ENCODE measurements at places on chromosomes 4 and X.
A peak's percentile ranks its signal among the peaks of the same experiment; 100 is the strongest.

GRCh38 chr4:148061795-148062194, 329.9 kb downstream of the ARHGAP10 start:
- DNase-seq = no peak

GRCh38 chr4:159117968-159118367, 15.1 kb downstream of the RAPGEF2 start:
- no peak for DNase-seq

GRCh38 chrX:103919270-103919637, 43.2 kb upstream of the TMSB15B start:
- peak; percentile 54 for DNase-seq

DNA sequence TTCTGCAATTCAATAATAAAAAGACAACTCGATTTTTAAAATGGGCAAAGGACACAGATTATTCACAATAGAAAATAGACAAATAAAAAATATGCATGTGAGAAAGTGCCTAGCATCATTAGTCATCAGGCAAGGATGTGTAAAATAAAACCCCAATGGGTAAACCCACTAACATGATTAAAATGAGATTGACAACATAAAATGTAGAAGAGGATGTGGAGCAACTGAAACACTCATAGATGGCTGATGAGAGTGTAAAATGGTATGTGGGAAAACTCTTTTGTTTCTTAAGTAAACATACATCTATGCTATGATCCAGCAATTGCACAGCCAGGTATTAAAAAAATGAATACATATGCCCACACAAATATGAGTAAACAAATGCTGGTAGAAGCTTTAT, 177.6 kb downstream of the IQCM start:
- DNase-seq = no peak

GRCh38 chr4:7279902-7280301, 87.6 kb downstream of the SORCS2 start:
- DNase-seq = no peak

DNA sequence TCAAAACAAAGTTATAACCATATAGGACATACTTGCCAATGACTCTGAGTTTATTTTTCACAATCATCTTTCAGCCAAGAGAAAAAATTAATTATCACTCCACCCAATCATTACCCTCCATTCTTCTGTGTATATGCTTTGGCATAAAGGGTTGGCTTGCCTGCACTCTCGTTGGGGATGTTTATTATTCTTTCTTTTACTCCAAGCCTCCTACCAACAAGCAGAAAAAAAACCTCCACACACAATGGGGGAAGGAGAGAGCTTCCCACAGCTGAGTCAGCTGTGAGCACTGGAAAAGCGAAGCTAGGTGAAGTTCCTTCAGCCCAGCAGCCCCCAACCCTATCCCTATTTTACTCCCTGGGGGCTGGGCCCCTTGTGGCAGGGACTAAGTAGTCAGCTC, 1.5 kb downstream of the OPHN1 start:
- DNase-seq = no peak

- peak; percentile 89 for DNase-seq
Measured at GRCh38 chr4:89492581-89493071, 185.0 kb upstream of the GPRIN3 start.

- DNase-seq = no peak
Measured at GRCh38 chrX:46707274-46707965, 51.5 kb downstream of the SLC9A7 start.

GRCh38 chr4:111209706-111210105, 586.8 kb upstream of the PITX2 start:
- no peak for DNase-seq

DNA sequence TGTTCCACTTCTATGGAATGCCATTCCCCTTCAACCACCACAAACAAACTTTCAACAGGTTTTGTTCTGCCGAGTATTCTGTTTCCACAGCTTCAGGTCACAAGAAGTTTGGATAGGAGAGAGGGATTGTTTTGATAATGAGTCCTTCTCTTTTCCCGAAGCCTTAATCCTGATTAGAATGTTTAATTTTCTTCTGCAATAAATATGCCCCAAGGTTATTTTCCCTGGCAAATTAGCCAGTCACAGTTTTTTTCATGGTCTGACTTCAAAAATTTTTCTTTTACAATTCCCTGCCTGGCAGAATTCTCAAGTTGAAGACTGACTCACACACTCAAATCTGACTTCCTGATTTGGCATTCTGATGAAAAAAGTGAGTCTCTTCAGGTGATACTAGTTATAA, 33.1 kb upstream of the EDNRA start:
- no peak for DNase-seq

GRCh38 chr4:126924237-126924636, 708.5 kb upstream of the INTU start:
- no peak for DNase-seq

DNA sequence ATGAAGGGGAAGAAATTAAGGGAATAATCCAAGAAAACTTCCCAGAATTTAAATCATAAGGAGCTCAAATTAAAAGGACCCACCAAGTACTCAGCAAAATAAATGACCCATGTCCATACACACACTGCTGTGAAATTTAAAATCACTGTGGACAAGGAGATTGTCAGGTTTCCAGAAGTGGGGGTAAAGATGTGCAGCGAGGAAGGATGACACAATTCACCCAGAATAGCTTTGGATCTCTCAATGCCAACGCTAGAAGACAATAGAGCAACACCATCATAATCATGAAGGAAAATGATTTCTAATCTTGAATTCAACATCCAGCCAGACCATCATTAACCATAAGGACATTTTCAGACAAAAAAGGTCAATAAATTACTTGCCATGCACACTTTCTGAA, 65.7 kb downstream of the CASK start:
- DNase-seq = no peak

DNA sequence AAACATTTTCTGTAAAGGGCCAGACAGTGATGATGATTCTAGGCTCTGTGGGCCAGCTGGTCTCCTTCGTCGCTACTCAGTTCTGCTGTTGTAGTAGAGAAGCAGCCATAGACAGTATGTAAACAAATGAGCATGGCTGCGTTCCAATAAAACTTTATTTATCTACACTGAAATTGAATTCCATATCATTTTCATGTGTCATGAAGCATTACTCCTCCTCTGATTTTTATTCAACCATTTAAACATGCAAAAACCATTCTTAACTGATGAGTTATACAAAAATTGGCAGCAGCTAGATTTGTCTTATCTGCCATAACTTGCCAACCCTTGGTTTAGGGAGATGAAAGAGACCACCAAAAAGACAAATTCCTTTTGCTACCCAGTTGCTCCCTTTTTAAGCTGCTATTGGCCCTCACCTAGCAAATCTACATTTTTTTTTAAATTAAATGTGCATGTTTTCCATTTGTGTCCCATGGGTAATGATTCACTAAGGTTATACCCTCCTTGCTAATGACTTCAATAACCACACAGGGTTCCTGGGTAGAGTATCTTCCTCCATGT, 309.9 kb downstream of the DHX15 start:
- DNase-seq = no peak

DNA sequence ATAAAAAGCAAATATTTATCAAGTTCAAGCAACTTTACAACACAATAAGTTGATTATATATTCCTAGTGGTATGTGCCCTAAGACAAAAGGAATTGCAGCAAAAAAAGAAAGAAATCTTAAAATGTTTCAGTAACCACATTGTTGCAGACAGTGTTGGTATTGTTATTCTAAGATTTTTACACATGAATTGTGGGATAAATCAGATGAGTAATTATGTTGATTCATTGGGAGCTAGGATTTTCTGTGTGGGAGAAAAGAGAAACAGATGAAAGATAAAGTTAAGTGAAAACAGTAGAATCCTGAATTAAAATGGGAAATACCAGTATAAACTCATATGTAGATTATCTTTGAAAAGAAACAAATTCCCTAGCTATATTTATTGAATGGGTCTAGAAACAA, 362.4 kb downstream of the PPP3CA start:
- no peak for DNase-seq

GRCh38 chr4:16439768-16440167, 213.5 kb upstream of the TAPT1 start:
- DNase-seq = no peak

- peak; percentile 11 for DNase-seq
Measured at GRCh38 chr4:74038086-74038424, 434 bp downstream of the CXCL3 start.

DNA sequence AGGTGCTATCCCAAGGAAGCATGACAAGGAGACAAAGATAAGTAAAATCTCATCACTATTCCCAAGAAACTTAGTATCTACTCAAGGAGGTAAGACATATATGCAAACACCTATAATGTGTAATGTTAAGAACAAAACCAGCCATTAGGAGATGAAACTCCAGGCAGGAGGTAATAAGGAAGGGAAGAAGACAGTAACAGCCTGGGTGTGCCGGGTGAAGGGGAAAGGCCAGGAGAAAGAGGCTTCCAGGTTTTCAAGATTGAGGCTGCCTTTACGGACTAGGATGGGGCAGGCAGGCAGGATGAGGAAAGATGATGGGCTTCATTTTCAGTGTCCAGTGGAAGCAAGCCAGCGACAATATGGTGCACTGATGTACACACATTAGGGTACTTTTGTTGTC, 62.5 kb downstream of the LEF1 start:
- no peak for DNase-seq

- no peak for DNase-seq
Measured at GRCh38 chr4:189769131-189769530, 171.5 kb upstream of the FRG1 start.

- no peak for DNase-seq
Measured at GRCh38 chr4:177287255-177287654, 22.4 kb upstream of the NEIL3 start.

GRCh38 chr4:145936142-145936996, 2.3 kb downstream of the ZNF827 start:
- peak; percentile 85 for DNase-seq

- no peak for DNase-seq
Measured at GRCh38 chrX:55714161-55714560, 3.4 kb upstream of the RRAGB start.

DNA sequence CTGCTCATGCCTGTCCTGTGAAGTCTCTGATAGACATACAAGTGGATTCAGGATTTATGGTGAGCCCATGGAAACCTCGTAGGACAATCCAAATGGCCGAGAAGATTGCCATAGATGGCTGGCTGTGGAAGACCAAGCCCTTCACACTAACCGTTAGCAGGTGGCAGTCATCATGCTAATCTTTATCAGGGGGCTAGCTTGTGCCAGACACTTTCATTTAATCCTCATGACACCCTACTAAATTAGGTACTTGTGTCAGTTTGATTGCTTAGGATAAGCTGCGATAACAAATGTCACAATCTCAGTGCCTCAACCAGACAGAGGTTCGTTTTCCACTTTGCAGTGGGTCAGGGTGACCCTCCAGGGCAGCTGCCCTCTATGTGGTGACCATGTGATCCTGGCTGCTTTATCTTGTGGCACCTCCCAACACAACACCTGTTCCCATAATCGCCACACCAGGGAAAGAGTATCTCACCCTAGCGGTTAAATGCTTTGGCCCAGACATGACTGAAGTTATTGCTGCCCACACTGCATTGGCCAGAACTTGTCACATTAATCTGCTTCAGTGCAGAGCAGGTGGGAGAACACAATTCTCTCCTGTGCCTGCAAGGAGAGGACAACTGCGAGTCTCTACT, 60.8 kb downstream of the REPS2 start:
- DNase-seq = peak; percentile 0

DNA sequence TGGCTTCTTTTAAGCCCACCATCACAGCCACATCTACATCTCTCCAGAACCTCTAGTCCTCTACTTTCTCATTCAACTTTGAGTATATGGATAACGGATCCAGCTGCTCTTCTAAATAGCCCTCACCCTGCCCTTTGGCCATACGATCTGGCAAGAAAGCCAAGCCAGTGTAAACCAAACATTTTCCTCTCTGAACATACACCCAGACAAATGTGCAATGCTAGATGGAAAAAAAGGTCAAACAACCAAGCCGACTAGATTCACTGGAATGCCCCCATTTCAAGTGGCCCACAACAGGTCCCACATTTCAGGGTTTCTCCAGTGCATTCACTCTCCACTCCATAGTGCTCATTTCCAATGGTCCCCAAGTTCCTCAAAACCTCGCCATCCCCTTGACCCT, 24.0 kb downstream of the USP46 start:
- DNase-seq = peak; percentile 76

DNA sequence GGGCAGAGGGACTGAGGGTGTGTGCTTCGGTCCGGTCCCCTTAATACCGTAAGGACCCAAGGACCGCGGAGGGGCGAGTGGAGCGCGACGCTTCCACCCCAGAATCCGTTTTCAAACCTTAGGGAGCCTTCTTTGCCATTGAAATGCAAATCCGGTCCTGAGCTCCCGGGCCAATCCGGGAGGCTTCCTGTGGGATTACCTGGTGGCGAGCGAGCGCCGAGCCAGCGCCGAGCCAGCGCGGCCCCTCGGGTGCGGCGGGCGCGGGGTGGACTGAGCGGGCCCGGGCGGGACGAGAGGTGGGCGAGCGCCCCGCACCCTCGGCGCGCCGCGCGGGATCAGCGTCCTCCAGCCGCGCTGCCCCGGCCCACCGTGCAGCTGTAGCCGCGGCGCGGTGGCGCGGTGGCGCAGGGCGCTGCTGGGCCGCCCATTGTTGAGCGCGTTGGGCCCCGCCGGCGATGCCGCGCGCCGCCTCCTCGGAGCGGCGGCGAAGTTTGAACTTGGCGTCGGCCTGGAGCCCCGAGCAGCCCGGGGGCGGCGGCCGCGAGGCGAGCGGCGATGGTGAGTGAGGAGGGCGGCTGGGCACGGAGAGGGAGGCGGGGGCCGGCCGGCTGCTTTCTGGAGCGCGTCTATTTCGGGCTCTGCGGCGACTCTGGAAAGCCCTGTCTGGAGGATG, 208.7 kb downstream of the SOWAHB start:
- peak; percentile 47 for DNase-seq

DNA sequence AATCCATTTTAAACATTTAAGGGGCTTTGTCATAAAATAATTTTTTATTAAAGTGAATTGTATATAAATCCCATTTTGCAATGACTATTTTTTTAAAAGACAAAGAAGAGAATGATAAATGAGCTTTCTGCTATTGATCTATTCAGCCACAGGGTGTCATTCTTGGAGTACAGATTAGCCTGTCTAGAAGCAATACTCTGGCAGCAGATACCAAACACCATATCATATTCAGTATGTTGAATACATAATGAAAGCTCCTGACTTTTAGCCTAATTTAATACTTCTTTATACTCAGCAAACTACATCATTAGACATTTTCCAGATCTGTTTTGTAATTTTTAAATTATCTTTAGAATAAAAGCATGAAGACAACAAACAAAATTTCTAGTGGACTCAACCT, 496.3 kb downstream of the PDGFC start:
- peak; percentile 73 for DNase-seq

- DNase-seq = peak; percentile 69
Measured at GRCh38 chrX:38220024-38220414, 652 bp downstream of the SRPX start.

GRCh38 chr4:80035336-80035735, 37.7 kb downstream of the ANTXR2 start:
- no peak for DNase-seq

Data from mesenchymal stem cell (in vitro differentiated cells and primary cell).